Activated naive CD4-positive, alpha-beta T cell (primary cell): ENCODE measurements at places on chromosomes 6 and 20.

- DNase-seq = no peak
Observed at GRCh38 chr6:16305788-16306187, 67.4 kb downstream of the GMPR start.

DNA sequence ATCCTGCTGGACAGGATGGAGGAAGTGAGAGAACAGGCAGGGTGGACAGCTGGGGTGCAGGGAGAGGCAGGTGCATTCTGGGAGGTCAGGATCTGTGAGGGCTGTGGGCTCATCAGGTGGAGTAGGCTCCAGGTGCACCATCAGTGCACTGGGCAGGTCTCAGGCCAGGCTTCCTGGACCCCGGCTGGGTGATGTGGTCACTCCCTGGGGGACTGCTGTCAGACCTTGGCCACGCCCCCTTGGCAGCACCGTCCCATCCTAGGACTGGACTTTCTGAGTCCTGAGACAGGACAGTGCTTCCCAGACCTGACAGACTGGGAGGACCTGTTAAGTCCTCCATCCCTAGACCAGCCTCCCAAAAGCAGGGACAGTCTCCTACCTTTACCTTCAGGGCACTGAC is 626.7 kb upstream of the DEFB115 start:
- no peak for DNase-seq

GRCh38 chr6:109260126-109260525 is 122.1 kb downstream of the CD164 start:
- no peak for DNase-seq

DNA sequence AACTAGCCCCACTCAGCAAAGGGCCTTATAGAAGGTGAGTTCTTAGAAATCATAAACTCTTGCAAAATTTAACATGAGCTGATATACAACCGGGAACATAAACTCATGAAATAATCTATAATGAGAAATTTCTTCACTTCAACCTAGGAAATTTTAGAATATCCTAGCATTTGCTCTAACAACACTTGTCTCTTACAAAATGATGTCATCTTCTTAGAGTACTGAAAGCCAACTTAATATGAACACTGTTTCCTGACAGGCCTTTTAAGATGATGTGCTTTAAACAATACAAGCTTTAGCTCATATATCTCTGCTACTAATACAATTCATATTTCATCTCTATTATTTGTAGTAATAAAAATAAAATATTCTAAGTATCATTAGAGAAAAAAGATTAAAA is 932 bp downstream of the PACRG start:
- DNase-seq = no peak

- DNase-seq = no peak
Observed at GRCh38 chr6:4774715-4775493, 1.3 kb upstream of the CDYL start.

GRCh38 chr6:44037847-44038542 is 89.3 kb downstream of the MRPL14 start:
- DNase-seq = no peak

GRCh38 chr20:15675813-15676484 is 897.3 kb downstream of the KIF16B start:
- no peak for DNase-seq

DNA sequence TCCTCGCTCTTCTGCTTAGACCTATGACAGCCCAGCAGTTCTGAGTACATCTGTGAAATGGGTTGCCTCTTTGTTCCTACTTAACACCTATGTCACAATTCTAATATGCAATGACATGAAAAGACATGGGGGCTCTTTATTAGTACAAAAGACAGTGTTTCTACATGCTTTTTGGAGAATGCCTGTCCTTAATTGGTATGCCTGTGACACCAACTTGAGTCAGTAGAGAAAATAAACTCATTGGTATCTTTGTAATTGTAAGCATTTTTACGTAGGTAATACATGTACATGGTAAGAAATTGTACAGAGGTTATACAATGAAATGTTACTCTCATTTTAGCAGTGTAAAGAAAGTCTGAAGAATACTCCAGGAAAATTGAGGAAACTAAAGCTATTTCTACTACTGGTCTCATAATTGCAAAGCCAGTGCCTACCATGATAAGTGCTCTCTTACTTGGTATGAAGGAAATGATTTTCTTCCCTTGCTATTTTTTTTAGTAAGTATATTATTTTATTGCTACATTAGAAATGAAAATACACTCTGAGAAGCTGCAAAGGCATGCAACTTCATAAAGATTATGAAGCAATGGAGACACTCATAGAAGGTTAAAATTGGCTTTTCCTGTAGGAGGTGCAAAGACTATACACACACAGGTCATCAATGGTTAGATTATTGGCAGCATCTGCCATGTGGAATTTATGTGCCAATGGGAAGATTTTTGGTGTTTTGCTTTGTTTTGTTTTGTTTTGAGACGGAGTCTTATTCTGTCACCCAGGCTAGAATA is 4.9 kb upstream of the EEF1A1 start:
- DNase-seq = no peak

GRCh38 chr6:108820006-108820405 is 28.2 kb upstream of the ARMC2 start:
- DNase-seq = no peak

DNA sequence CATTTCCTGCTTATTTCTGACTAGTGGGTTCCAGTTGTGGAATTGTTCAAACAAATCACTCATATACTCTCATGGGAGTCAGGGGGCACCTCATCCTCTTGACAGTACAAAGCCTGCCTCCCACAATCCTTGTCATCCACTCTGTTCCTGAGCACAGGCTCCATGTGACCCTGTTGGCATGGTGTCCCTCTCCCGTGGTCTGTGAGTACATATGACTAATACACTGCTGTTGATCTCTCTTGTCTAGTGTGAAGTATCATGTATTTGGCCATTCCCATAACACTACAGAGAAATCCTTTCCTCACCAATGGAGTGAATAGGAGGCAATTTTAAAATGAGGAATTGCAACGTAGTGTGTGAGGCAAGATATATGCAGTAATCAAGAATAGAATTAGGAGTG is 185.3 kb downstream of the OGFRL1 start:
- no peak for DNase-seq

DNA sequence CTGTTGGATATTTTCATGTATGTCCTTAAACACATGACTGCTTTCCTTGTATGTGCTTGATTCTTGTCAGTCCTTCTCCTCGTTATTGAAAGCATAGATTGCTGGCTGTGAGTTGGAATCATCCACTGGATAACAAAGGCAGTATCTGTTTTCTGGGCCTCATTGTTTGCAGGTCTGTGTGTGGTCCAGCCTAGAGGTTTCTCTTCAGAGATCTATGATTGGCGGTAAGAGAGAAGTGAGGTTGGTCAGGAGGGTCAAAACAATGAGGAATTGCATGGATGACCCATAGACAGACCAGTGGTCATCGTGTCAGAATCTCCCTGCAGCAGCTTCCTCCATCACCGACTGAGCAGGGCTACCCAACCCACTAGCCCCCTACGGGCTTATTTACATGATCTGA is 915.0 kb downstream of the KIF16B start:
- DNase-seq = no peak

DNA sequence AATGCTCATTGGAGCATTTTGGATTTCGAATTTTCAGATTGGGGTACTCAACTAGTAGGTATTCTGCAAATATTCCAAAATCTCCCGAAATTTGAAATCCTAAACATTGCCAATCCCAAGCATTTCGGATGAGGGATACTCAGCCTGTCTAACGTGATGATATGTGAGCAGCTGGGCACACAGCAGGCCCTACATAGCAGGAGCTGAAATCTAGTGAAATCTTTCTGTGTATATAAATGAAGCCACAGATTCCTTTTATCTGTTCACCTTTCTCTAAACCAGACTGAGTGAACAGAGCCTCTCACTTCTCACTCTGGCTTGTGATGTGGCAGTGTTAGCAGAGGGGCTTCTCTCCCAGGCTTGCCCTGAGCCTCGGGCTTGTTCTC is 17.8 kb downstream of the STX16 start:
- DNase-seq = no peak
